A549 treated with Hydrocortisone at 1 μM for 4 hours (cell line): ENCODE measurements at places on chromosomes 3 and 15. TPM values are rescaled to one million over a fixed set of nuclear protein-coding genes. Genes with fewer than 3 reads are reported as not detected.

The CDHR4 gene
- total RNA-seq: 0.15 to 0.30 TPM (median 0.26 TPM) in 5 replicates

The SELENOT gene
- total RNA-seq: 94.4 to 112 TPM (median 110 TPM) in 5 replicates

The LARP6 gene
- total RNA-seq: 39.9 to 75.6 TPM (median 75.0 TPM) in 5 replicates

The ZNF592 gene
- 18.6 to 21.0 TPM (median 20.7 TPM) in 5 replicates for total RNA-seq

The GPR156 gene
- total RNA-seq: 0.24 to 0.49 TPM (median 0.36 TPM) in 5 replicates

The TF gene
- total RNA-seq: 0.91 to 2.4 TPM (median 1.4 TPM) in 5 replicates

The GOLGA8R gene
- 0.11 to 0.22 TPM (median 0.16 TPM) in 5 replicates for total RNA-seq

The ASB14 gene
- total RNA-seq: not detected in 5 replicates

The ARL14 gene
- total RNA-seq: 0.25 to 0.52 TPM (median 0.40 TPM) in 5 replicates

The IGSF11 gene
- total RNA-seq: 3.5 to 4.8 TPM (median 4.4 TPM) in 5 replicates

The HIGD1A gene
- 67.3 to 97.6 TPM (median 74.1 TPM) in 5 replicates for total RNA-seq

The TRIM71 gene
- 0.02 TPM in 2 of 5 replicates, not detected in the others for total RNA-seq

The NANOGP8 gene
- total RNA-seq: not detected in 5 replicates

The TM2D3 gene
- total RNA-seq: 30.5 to 31.7 TPM (median 31.2 TPM) in 5 replicates

The SLC9C1 gene
- not detected in 5 replicates for total RNA-seq

The TMOD2 gene
- 1.1 to 2.5 TPM (median 2.0 TPM) in 5 replicates for total RNA-seq

The DUOX1 gene
- 0.02 to 0.10 TPM in 2 of 5 replicates, not detected in the others for total RNA-seq

The UROC1 gene
- not detected in 5 replicates for total RNA-seq

The FGF7 gene
- total RNA-seq: not detected in 5 replicates

The FOXB1 gene
- total RNA-seq: not detected in 5 replicates

The RLBP1 gene
- 0.13 TPM in 1 of 5 replicates, not detected in the others for total RNA-seq

The CCDC191 gene
- 1.4 to 2.4 TPM (median 1.5 TPM) in 5 replicates for total RNA-seq

The HCN4 gene
- 0.28 to 0.42 TPM (median 0.31 TPM) in 5 replicates for total RNA-seq

The PRR20G gene
- 0.91 to 2.4 TPM (median 1.9 TPM) in 5 replicates for total RNA-seq

The LYZL4 gene
- total RNA-seq: not detected in 5 replicates

The GOLGA8G gene
- total RNA-seq: not detected in 5 replicates

The PLA2G4E gene
- total RNA-seq: 0.03 TPM in 1 of 5 replicates, not detected in the others

The ALDH1A3 gene
- 14.5 to 24.0 TPM (median 16.4 TPM) in 5 replicates for total RNA-seq
